HL-60 (cell line): ENCODE measurements at places on chromosomes 13 and 19.
A peak's percentile ranks its signal among the peaks of the same experiment; 100 is the strongest.

DNA sequence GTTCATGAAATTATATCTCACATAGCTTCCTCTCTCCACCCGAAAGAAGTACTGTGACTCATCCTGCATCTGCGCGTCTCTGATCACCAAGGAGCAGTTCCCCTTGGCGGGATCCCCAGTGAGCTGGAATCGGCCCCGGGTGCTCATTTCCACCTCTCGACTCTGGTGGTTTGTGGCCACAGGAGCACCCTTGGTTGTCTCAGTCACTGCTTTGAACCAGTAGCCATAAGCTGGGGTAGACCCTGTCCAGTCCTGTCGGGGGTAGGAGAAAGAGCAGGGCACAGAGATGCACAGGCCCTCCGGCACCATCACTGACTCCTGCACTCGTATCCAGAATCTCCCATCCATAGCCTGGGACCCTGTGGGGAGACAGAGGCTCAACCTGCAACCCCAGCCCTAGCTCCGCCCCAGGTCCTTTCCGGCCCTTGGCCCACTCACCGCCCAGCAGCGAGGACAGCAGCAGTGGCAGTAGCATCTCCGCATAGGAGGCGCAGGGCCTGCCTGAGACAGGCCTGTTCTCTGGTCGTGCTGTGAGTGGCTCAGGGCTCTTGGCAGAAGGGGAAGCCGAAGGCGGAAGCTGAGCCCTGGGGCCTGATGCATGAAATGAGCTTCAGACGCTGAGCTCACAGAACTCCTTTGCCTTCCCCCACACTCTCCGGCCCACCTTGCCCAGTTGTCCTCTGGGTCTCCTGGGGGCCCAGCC lies at the start of gene SIGLEC10:
Gene SIGLEC10, minus strand, starts transcription at position 536 of the 703 bp plus-strand sequence. Its CDS starts 61 bp downstream, at position 475.
- peak; percentile 94 for DNase-seq

- DNase-seq = no peak
These were observed 7.4 kb downstream of the CXCL17 start for GRCh38 chr19:42435316-42435715.

DNA sequence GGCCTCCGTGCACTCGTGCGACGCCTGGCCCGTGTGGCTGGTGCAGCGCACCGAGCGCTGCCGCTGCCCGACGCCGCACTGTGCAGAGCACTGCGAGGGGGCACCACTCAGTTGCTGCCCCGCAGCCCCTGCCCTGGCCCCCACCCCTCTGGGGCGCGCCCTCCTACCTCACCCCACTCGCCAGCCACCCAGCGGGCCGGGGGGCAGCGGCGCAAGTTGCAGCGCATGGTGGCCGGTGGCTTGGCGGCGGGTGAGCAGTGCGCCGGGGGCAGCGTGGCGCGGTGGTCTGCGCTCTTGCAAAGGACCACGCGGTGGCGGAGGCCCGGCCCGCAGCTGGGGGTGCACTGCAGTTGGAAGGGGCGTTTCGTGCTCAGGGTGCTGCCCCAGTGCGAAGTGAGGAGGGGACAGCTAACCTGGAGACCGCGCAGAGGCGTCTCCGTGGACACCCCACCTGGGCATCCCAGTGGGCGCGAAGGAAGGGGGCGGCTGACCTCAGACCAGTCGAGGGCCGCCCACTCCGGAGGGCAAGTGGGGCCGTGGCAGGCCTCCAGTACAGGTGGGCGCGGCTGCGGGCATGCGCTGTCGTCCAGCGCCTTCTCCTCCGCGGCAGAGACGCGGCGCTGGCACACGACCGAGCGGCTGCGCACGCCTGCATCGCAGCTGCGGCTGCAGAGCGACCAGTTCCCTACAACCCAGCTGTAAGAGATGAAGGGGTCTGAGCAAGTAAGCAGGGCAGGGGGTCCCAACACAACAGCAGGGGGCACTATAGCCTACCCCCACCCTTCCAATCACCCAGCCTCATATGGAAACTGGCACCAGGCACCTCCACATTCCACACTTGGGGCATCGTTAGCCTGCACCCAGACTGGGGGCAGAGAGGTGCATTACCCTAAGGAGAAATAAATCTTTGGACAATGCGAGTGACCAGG lies 8.0 kb upstream of the MYO1F start:
- DNase-seq = no peak

- no peak for DNase-seq
These were observed 32.1 kb upstream of the PEPD start for GRCh38 chr19:33553530-33554310.

DNA sequence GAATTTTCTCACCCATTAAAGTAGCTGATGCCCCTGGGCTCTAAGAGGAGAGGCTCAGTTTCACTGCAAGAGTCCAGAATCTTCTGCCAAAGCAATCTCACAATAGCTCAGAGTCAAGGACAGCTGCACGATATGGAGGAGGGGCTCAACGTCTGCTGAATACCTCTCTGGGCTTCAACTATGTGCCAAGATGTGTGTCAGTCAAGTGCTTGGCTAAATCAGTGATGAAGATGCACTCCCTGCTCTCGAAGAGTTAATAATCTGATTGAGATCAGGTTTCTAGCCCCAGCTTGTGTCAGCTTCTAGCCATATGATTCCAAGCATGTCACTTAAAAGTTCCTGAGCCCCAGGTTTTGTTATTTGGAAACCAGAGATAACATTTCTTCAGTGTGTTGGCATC lies 46.8 kb downstream of the KLF12 start:
- no peak for DNase-seq

GRCh38 chr13:26222520-26223046 lies 469 bp upstream of the RNF6 start:
- DNase-seq = no peak

GRCh38 chr13:97880311-97880675 lies 73.2 kb upstream of the IPO5 start:
- no peak for DNase-seq

DNA sequence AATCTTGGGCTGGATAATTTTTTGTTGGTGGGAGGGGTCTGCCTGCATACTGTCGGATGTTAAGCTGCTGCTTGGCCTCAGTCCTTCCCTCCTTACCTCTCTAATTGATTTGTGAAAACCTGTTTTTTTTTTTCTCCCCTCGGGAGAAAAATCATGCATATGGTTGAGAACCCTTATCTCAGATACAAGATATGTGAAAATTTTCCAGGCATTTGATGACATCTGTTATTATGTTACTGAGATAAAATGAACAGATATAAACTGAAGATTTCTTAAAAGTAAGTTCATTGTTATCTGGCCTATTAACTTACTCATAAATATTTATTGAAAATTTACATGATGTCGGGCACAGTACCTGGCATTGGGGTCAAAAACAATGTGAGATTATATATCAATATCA lies 1375.7 kb downstream of the PCDH9 start:
- DNase-seq = no peak

GRCh38 chr19:29450812-29451211 lies 75.0 kb upstream of the VSTM2B start:
- no peak for DNase-seq

DNA sequence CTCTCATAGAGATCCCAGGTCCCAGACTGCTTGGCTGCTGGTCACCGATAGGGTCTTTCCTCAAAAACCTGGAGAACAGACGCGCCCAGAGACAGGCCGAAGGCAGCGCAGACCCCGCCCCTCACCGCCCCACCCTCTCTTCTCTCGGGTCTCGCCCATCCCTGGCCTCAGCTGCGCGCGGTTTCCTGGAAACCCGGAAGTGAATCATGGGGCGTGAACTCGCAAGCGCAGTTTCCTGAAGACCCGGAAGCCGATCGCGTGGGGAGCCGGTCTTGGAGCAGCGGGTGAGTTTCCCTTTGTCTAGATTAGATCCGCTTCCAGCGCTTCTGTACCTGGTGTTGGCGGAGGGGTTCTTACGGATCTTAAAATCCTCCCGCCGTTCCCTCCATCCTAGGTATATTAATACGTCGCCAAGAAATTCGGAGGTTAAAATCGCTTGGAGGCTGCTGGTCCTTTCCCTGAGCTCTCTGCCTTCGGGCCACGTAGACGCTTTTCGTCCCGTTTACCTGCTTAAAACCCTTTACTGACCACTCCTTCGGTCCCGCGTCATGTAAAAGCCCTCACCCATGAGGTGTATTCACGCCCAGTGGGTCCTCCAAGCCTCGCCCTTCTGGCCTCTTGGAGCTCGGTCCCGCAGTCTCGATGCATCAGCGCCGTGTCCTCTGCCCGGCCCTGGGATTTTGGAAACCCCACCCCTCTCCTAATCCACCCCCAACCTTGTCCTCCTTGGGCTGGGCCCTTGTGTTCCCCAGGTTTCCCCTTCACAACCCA lies at the start of gene ZNF578:
Gene ZNF578, plus strand, starts transcription at position 230 of the 771 bp plus-strand sequence. CDS start 48,293 bp downstream, outside the sequence.
- peak; percentile 91 for DNase-seq

GRCh38 chr19:5321851-5322681 lies 18.5 kb downstream of the PTPRS start:
- DNase-seq = no peak

- no peak for DNase-seq
These were observed 5.2 kb upstream of the SRRM5 start for GRCh38 chr19:43606569-43607229.

- no peak for DNase-seq
These were observed 7.9 kb downstream of the NAPA start for GRCh38 chr19:47507012-47507411.

DNA sequence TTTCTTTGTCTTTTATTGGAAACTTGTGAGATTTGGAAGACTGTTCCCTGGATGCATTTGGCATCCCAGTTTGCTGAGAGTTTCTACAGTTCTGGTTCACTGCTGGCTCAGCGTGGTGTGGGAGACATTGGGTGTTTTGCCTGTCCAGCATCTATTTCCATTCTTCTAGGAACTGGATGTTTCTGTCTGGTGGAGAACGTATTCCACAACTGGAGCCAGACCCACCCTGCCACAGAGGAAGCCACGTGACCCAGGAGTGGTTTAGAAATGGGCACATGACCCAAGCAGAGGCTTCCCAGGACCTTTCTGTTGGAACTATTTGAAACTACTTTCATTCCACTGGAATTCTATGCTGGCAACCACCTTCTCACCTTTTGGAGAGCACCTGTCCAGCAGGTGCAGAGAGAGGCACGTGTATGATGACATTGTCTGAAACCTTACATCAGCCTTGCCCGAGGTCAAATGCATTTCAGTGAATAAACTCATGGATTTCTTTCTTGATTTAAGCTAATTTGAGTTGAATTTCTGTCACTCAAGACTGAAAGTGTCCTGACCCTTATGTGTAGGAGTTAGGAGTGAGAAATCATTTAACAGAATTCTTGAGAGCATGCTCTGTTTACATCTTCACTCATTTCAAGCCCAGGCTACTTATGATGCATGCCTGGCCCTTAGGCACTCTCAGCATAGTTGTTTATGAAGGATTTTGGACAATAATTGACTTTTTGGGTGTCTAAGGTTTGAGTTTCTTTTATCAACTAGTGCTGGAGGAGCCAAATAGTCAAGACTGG lies 121.8 kb downstream of the AKAP11 start:
- no peak for DNase-seq

- DNase-seq = no peak
These were observed 62.7 kb upstream of the MYCBP2 start for GRCh38 chr13:77389625-77390000.

GRCh38 chr13:71866335-71867130 lies 471 bp downstream of the DACH1 start:
- peak; percentile 69 for DNase-seq

- DNase-seq = peak; percentile 60
These were observed 11.9 kb upstream of the ITM2B start for GRCh38 chr13:48220981-48221685.

- no peak for DNase-seq
These were observed 18.9 kb downstream of the VASP start for GRCh38 chr19:45526143-45526542.

DNA sequence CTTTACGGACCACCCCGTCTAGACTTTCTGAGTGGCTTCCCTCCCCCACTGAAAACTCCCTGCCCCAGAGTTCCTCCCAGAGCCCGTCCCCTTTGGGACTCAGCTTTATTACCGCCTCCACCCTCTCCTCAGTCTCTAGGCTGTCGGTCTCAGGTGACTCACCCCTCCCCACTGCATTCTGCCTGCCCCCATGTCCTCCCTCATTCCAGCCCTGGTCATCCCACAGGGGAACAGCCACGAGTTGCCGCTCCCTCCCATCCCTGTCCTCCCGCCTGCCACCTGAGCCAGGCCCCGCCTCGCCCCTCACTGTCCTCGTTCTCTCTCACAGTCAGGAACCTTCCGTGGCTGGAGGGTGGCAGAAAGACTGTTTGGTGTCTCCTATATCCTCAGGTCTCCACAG lies 57.3 kb downstream of the SMARCA4 start:
- no peak for DNase-seq

GRCh38 chr19:40639638-40639982 lies 38.4 kb downstream of the LTBP4 start:
- no peak for DNase-seq

DNA sequence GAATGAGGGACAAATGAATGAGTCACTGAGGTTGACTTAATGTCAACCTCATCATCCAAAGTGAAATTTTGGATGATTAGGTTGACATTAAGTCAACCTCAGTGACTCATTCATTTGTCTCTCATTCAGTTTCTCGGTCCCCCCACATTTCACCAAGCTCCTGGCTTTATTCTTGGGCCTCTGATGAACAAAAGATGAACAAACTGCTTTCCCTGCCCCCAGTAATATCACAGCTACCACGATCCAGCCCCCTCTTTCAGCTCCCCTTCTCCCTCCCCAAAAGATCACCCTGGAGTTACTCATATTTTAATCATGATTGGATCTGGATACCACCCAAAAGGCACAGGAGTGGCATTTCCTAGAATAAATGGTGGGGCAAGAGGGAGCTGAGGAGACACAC lies 10.8 kb downstream of the CEACAM18 start:
- DNase-seq = no peak

DNA sequence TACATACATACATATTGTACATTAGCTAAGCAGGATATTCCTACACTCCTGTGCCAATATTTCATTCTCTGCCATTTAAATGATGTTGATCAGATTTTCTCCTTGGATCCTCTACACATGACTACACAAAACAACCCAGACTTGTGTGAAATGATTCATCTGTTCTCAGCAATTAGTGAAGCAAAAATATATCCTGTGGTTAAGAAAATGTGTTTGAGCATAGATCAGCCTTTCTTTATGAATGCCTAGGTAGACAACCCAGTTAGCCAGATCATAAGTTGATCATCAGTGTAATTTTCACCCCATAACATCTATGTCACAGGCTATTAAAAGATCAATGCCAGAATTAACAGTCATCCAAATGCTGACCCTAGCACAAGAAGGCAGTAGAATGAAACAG lies 275.2 kb upstream of the EDNRB start:
- no peak for DNase-seq

DNA sequence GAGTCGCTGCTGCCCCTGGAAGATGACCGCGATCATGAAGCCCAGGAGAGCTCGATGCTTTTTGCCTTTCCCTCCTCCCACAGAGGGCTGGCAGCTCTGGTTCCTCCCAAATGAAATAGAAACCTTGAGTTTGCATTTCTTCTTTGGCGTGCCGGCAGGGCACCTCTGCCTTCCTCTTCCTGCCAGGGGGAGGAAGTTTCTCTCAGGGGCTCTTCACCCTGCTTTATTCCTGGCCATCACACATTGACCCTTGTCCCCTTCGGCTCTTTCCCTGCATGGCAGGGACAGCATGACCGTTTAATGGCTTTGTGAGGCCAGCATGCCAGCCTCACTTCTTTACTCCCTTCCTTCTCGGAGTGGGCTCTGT lies 47.9 kb downstream of the ACTN4 start:
- peak; percentile 65 for DNase-seq
